ENCODE measurements at places on chromosomes 6 and 20. TPM values are rescaled to one million over a fixed set of nuclear protein-coding genes. Genes with fewer than 3 reads are reported as not detected.

The EPB41L1 gene
- not detected for polyA plus RNA-seq

GRCh38 chr6:113763876-113764275 lies 93.3 kb upstream of the MARCKS start:
- DNase-seq: no peak
- no peaks in the 10 kb centered on the region for H3K4me1 ChIP-seq
- no peaks in the 10 kb centered on the region for H3K27me3 ChIP-seq

- no peak for DNase-seq
- H3K27me3 ChIP-seq: no peaks in the 10 kb centered on the region
- H3K4me1 ChIP-seq: no peaks in the 10 kb centered on the region
Observed at GRCh38 chr20:18858816-18859215, 45.2 kb downstream of the SCP2D1 start.

DNA sequence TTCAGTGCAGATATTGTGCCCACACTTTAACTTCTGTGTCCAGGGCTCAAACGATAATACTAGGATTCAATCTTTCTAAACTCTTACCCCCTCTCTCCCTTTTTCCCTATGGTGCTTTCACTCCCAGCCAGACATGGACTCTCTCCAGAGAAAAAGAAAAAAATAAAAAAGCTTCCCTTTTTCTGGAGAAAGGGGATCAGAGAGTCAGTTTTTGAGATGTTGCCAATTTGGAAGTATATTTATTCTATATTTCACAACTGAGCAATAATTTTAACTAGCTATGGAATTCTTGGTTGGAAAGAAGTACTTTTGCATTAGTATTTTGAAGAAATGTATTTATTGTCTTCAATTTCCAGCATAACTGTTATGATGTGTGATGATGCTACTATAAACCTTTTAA lies 72.2 kb upstream of the ZFP64 start:
- no peak overlapping the region for H3K4me3 ChIP-seq
- H3K27ac ChIP-seq: no peak overlapping the region
- no peak for DNase-seq
- H3K4me1 ChIP-seq: no peaks in the 10 kb centered on the region

DNA sequence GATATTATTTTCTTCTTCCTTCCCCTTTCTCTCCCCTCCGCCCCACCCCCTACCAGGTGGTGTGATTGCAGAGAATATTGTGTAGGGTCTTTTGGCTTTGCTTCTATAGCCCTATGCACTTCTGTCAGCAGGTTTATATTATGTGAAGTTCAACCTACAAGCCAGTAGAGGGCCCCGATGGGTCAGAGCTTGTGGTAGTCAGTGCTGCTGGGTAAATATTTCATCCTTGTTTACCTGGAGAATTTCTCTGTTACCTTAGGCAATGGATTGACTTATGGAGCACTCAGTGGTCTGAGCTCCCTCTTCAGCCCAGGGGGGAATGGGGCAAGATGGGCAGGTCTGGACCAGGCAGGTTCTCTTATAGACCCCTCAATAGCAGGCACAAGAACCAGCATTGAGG lies 720.9 kb downstream of the GRIK2 start:
- no peak overlapping the region for H3K27ac ChIP-seq
- no peaks in the 10 kb centered on the region for H3K27me3 ChIP-seq
- no peak overlapping the region for H3K4me3 ChIP-seq
- H3K36me3 ChIP-seq: no peaks in the 10 kb centered on the region
- no peaks in the 10 kb centered on the region for H3K4me1 ChIP-seq

- no peak overlapping the region for H3K27ac ChIP-seq
- H3K27me3 ChIP-seq: no peaks in the 10 kb centered on the region
- no peaks in the 10 kb centered on the region for H3K36me3 ChIP-seq
- H3K4me1 ChIP-seq: no peaks in the 10 kb centered on the region
Observed at GRCh38 chr20:56595746-56596475, 33.2 kb upstream of the TFAP2C start.

DNA sequence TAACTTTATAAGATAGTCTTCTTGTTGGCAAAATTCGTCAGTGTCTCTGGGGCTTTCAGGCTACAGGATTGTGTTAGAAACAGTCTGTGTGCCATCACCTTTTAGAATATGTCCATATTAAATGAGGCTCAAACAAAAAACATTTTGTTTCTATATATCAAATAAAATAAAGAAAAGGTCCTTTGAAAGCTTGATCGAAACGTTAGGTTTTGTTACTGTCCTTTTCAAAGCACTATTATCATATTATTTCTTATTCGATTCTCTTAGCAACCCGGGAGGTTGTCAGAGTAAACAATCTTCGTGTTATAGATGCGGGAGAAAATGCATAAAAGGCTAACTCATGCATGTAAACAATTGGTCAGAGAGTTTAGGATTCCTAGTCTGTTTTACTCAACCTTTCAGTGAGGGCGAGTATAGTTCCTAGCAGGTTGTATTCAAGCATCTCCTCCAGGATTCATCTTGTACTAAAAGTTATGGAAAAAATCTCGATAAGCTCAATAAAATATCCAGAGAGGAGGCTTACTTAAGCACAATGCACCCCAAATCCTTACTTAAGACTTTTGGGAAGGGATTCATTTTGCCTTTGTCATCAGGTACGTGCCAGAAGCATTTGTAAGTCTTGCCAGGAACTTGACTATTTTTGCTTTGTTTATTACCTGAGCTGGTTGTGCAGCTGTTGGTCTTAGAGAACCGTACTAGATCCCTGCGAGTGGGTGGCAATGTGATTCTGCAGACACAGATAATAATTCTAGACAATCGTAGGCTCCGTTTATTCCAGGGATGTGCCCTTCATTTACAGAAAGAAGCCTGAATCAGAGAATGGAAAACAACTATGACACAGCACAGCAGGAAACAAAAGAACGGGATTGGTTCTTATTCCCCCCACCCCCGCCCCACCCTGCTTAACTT lies 159.6 kb upstream of the ZNF217 start:
- peaks cover 71% of the 10 kb centered on the region for H3K4me1 ChIP-seq
- H3K27ac ChIP-seq: no peak overlapping the region
- H3K4me3 ChIP-seq: no peak overlapping the region
- no peaks in the 10 kb centered on the region for H3K27me3 ChIP-seq

The BIRC7 gene
- not detected for polyA plus RNA-seq

GRCh38 chr6:107020239-107020638 lies 7.8 kb upstream of the MTRES1 start:
- no peak overlapping the region for H3K4me3 ChIP-seq
- DNase-seq: no peak
- no peaks in the 10 kb centered on the region for H3K27me3 ChIP-seq
- H3K36me3 ChIP-seq: no peaks in the 10 kb centered on the region

DNA sequence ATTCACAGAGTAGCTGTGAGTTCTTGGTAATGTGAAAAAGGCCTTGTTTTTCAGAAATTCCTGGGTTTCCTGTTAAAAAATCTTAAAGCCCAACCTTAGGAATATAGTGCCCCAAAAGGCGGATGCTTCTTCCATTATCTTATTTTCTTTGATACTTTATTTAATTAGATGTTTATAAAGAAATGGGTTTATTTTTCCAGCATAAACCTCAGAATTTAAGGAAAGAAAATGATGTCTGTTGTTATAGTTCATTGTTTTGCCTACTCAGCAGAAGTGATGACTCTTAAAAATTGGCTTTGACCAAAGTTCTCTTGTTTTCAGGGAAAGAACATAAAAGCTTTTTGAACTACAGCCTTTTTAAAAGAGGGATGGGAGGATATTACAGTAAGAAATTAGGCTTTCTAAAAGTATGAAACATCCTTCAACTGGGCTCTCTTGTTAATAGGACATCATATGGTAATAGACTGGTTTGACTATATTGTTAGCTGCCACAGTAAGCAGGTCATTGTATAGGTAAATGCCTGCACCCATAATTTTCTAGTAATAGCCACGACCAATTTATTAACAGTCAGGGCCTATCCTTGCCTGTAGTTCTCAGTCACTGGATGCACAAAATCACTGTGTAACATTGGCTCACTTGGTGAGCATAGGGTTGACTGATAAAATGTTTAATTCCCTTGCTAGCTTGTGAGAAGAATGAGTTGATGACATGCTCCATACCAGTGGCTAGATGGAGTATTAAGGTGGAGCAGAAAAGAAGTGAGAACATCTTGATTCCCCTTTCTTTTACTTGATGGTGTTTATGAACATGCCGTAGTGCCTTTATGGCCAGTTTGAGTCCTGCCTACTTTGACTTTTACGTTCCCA lies 5.2 kb downstream of the SRSF6 start:
- H3K36me3 ChIP-seq: peaks cover 66% of the 10 kb centered on the region
- H3K27ac ChIP-seq: no peak overlapping the region
- H3K27me3 ChIP-seq: no peaks in the 10 kb centered on the region

DNA sequence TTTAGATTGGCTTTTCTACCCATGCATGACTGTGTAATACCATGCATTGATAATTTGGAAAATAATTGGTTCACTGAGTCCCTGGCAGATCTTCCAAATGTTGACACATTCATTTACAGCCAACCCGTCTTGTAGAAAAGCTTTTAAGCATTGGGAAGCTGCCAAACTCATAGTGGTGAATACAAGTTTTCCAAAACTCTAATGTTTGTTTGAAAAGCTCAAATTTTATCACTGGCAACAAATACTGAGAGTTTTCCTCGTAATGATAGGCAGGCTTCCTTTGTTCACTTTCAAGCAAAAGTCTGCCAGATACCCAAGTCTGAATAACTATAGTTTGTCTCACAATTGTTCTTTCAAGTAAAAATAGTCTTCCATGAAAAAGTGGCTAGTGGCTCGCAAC lies 143.0 kb downstream of the FIG4 start:
- H3K36me3 ChIP-seq: no peaks in the 10 kb centered on the region
- no peaks in the 10 kb centered on the region for H3K4me1 ChIP-seq
- DNase-seq: no peak
- H3K4me3 ChIP-seq: no peak overlapping the region

The UBE2C gene
- polyA plus RNA-seq: 0.36 TPM

The SLC26A8 gene
- polyA plus RNA-seq: not detected

The SPATS1 gene
- polyA plus RNA-seq: not detected

DNA sequence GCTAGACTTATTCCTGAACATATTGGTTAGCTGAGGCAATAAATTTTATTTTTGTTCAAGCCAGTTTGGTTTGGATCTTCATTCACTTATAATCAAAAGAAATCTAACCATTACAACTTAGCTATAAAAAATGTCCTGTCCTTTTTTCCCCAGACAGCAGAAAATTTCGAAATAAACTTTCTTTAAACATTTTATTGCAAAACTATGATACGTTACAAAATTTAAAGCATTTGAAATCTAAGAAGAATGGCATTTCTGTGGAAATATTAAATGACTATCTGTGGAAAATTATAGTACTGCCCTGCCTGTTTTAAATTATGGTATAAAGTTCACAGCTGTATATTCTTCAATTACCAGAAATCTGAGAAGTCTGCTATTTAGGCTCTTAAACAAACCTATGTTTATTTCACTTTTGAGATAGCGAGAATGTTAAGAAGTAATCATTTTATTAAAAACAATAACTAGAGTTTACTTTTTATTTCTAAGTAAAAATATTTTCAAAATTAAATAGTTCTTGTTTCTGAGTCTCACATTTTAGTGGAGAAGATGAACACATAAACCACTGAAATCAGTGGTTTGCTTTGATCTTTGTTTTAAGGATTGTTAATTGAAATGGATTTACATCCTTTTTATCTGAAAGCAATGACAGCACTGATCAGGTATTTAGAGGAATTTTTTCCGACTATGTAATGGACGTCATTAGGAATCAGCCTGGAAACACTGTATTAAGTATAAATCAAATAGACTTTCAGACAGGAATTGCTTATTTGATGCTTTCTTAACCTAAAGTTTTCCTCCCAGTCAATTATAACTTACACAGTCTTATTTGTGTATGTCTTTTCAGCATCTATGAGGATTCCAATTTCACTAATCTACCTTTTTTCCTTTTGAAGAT lies 553.7 kb downstream of the COL12A1 start:
- no peaks in the 10 kb centered on the region for H3K27me3 ChIP-seq
- no peak overlapping the region for H3K27ac ChIP-seq
- H3K36me3 ChIP-seq: no peaks in the 10 kb centered on the region
- DNase-seq: no peak

DNA sequence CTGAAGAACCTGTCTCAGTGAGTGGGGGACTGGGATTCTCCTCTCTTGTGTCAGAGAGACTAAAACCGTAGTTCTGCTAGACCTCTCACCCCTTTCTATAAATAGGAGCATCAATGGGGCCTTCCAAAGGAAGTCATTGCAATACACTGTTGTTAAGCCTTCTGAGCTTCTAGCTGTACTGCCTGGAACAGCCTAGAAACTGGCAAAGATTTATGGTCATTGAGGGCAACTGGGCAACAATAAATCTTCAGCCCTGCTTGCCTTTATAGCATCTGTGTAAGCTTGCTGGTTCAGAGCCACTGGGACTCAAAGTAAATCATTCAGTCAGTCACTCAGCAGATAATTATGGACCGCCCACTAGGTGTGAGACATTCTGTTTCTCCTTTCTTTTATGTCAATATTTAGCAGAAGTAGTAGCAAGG lies 53.2 kb downstream of the PPP1R14C start:
- H3K4me1 ChIP-seq: no peaks in the 10 kb centered on the region
- no peak overlapping the region for H3K27ac ChIP-seq
- no peak overlapping the region for H3K4me3 ChIP-seq
- H3K36me3 ChIP-seq: no peaks in the 10 kb centered on the region
- H3K27me3 ChIP-seq: no peaks in the 10 kb centered on the region

The TNFRSF6B gene
- polyA plus RNA-seq: not detected

DNA sequence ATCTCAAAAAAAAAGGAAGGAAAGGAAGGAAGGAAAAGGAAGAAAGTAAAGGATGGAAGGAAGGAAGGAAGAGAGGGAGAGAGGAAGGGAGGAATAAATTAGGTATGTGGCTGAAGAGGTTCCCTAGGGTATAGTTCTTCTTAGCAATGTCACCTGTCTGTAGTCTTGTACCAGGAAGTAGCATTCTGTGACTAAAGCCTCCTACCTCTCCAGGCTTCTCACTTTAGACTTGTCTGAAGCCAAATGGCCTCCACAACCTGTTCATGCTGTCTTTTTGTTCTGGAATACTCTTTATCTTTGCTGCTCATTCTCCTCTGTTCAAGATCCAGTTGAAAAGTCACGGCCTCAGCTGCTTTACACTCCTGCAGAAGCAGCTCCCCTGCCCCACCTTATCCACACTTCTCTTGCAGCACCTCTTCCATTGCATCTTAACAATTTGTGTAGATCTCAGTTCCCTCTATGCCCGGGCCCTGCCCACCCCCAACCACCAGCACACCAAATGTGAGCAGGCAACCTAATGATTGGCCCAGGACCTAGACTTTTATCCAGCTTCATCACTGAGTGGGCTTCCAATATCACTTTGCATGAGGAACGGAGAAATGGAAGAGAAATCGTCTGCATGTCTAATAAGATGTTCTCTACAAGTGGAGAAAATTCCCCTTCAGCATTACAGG lies 19.1 kb downstream of the GCNT2 start:
- no peaks in the 10 kb centered on the region for H3K36me3 ChIP-seq
- no peak for DNase-seq
- H3K27me3 ChIP-seq: no peaks in the 10 kb centered on the region

The EYS gene
- polyA plus RNA-seq: 0.17 TPM

DNA sequence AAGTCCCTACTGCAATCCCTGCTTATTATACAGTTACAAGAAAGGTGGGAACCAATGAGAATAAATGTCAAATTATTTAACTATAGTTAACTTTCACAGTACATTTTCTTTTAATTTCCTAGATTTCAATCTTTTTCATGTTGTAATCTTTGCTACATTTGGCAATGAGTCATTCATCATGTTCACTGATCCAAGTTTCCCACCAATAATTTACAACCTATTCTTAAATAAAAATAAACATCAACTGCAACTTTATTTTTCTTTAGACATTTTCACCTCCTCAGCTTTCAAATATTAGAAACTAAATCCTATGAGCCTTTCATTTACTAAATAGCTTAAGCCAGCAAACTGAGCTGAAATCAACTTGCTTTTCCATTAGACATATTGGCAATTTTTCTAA lies 541.3 kb upstream of the BTBD3 start:
- no peak overlapping the region for H3K27ac ChIP-seq
- H3K4me1 ChIP-seq: no peaks in the 10 kb centered on the region
- no peak overlapping the region for H3K4me3 ChIP-seq
- DNase-seq: no peak
- H3K36me3 ChIP-seq: no peaks in the 10 kb centered on the region

The TPX2 gene
- polyA plus RNA-seq: 0.85 TPM

Measured in CD4-positive, alpha-beta memory T cell (primary cell).